ENCODE measurements at places on chromosomes 3 and 15.

GRCh38 chr3:6287088-6287875, 573.6 kb upstream of the GRM7 start:
- no peak for DNase-seq

DNA sequence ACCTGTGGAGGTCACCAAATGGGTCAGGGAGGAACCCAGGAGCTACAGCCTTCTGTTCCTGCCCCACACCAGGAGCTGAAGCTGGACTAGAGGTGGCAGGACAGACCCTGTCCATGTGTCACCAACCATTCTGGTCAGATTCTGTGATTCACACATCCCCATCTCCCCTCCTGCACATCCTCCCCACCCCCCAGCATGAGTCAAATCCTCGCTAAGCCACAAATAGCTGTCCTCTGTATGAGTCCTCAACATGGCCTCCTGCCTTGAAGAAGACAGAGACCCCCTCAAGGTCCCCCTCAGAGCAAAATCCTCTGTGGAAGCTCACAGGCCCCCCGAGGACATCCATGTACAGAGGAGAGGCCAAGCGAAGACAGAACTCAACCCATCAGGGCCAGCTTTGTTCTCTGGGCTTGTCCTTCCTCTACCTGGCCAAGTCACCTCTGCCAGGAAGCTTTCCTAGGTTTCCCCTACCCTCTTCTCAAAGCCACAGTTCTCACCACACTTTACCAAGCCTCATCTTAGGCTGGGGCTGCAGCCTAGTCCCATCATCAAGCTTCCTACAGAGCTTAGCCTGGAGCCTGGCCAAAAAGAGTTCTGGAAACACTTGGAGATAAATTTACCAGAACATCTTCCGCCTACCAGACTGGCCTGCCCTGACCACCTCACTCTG, 17.1 kb downstream of the CACNA2D2 start:
- DNase-seq: no peak

DNA sequence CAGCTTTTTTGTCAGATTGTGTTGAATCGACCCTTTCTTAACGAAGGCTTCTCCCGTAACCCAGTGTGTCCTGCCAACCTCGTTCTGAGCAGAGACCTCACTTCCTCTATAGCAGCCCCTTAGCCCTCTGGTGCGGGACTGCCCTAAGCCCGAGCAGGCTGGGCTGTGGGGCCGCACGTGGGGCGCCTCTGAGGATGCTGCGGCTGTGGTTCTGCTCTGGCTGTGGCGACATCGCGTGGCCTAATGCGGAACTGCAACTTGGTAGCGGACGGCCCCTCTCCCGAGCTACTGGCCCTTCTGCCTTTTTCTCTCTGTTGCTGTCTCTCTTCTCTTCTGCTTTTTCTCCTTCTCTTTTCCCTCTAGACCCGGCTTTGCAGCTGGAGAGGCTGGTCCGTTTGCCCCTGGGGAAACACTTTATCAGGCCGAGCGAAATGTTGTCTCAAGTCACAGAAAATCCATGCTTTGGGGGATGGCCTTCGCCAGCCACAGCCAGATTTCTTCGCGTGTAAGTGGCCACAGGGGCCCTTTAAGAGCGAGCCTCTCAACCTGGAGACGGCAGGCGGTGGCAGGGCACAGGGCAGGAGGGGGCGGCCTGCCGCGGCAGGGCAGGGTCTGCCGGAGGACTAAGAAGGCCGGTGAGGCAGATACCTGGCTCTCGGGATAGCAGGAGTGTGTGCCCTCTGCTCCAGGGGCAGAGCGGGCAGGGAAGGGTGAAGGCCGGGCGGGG, 19.4 kb upstream of the KIF23 start:
- peak; percentile 51 for DNase-seq

- no peak for DNase-seq
Measured at GRCh38 chr3:136925425-136926190, 32.2 kb upstream of the IL20RB start.

DNA sequence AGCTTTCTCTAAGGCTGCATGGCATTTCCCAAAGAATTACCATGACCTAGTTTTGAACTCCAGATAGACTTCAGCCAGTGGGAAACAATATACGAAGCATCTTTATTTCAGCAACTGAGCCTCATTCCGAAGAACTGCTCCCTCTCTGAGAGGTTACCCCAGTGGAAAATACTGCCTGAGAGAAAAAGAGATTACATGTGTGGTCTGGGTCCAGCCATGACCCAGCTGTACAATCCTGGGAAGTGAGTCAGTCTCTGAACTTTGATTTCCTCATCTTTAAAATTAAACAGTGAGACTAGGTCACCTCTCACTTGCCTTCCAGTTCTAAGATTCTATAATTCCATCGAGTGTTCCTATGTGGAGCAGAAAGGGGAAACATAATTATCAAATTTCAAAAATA, 42.4 kb downstream of the TNIK start:
- DNase-seq: no peak

All from substantia nigra (tissue), 51 donors.